ENCODE measurements at places on chromosomes 3 and 15. TPM values are rescaled to one million over a fixed set of nuclear protein-coding genes. Genes with fewer than 3 reads are reported as not detected.

Gene CSPG4
- polyA plus RNA-seq, result 11.3 TPM

Gene PHLDB2
- 1.2 TPM for polyA plus RNA-seq

- DNase-seq, result no peak
These were observed 215.6 kb downstream of the WNT5A start for GRCh38 chr3:55271549-55271948.

DNA sequence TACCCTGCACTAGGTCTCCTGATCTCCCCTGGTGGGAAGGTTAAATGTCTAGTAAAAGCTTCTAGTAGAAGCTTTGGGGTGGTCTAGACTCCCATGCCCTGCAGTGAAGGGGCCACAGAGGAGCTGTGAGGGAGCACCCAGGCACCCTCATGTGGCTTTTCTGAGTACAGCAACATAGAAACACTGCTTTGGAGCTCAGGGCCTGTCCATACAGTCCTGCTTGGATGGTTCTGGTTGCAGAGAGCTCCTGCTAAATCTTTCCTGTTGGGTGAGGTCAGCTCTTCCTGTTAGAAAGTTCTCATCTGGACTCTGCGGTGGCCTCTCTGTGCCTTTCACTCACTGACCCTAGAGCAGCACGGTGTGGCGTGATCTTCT, 47.8 kb downstream of the GPD1L start:
- DNase-seq, result no peak
